ENCODE measurements at places on chromosomes 2 and 18.

DNA sequence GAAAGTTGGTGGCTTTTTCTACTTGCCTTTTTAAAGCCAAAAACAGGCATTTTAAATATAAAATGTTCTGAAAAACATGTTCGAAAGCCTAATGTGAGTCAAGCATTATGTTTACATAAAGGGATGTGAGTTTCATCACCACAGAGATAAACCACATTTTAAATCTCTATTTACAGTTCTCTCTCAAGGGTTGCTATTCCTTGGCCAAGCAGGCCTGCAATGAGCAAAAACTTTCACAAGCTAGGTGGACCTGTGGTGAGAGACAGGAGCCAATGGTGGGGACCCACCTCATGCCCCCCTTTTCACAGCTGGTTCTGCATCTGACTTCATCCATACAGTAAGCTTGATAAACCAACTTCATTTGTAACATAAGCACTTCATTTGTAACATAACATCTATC, 65.1 kb downstream of the CUL3 start:
- DNase-seq = peak; percentile 38

DNA sequence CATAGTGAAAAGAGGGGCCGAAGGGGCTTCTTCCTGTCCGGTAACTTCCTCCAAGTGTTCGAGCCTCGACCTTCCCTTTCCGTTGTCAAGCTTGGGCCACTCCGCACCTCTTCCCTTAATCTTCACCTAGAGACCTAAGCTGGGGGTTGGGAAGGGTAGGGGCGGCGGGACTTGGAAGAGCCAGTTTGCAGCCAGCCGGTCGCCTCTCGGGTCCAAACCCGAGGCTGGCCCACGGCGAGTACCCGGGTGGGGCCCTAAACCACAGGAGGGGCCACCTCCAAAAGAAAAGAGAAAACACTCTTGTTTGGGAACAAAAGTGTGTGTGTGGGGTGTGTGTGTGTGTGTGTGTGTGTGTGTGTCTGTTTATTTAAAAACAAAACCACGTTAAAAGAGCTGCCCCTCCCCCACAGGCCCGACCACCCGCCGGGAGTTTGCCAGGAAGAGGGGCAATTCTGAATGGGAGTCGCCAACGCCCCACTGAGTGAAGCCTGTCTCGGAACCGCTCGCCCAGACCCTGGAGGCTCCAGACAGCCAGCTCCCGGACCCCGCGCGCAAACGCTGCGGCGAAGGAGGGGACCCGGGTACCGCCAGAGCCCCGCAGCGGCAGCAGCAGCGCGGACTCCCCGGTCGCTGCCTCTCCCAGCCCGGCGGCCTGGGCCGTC, 488 bp upstream of the RHOB start:
- no peak for DNase-seq

DNA sequence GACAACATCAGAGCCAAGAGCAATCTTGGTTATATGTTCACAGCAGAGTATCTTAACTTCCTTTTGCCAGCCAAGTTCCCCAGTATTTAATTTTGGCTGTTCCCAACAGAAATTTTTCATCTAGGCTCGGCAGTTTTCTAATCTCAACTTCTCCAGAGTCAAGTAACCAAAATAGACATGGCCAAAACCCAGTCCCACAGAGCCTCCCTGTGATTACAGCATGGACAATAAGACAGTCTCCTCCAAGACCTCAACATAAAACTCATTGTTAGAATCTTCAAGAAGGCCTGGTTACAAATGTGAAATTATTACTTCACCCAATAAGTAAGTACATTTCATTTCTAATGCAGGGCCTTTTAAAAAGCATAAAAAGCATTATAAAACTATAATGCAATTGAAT, 445.7 kb downstream of the NCKAP5 start:
- DNase-seq = no peak

DNA sequence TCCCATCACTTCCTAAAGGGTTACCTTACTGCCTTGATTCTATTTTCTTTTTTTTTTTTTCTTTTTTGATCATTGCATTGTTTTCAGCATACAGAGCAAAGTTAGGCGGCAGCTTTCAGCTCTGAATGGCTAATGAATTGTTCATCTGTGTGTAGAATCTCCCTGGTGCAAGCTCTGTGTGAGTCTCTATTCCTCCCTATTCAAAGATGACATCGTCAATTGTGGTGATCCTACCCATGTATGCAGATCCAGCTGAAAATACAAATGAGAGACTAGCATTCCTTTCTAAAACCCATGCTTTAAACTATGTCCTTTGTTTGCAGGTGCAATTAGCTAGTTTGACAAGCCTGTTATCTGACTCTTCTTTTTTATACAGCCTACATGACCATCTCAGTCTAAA, 539.0 kb downstream of the ARHGAP15 start:
- no peak for DNase-seq

GRCh38 chr2:726169-726568, 49.0 kb upstream of the TMEM18 start:
- DNase-seq = no peak

DNA sequence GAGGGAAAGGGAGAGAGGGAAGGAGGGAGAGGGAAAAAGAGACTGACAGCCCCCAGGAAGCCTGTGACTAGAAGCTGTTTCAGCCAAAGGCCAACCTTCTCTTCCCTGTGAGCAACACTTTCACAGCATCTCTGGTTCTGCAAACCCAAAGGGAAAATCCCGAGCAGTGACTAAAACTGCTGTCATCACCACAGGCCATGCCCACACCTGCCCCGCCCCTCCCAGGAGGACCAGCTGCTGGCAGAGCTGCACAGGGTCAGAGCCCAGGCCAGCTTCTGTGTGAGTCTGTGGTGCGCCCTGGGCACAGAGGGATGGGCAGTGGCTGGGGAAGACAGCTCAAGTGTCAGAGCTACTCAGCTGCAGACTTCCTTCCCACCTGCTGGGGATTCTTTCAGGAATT, 64.9 kb upstream of the OTOS start:
- DNase-seq = no peak
